SW480 (cell line): ENCODE measurements at places on chromosomes 5 and 9.

DNA sequence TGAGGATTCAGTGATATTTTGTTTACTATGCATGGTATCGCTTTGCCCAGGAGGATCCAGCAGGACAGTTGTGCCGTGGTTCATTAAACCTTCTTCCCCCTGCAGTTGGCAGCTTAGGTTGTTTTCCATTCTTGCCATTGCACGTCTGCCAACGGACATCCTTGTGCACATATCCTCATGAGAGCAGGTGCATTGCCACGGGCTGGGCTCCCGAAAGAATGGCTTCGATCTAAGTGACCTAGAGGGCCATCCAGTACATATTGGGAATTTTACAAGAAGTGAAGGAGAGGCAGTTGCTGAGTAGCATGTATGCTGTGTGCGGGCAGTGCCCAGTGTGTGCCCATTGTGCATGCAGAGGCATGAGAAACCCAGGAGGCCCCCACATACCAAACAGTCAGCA is 22.1 kb downstream of the HRH2 start:
- DNase-seq: no peak

GRCh38 chr5:148729182-148729581 is 74.9 kb upstream of the HTR4 start:
- peak; percentile 8 for DNase-seq

DNA sequence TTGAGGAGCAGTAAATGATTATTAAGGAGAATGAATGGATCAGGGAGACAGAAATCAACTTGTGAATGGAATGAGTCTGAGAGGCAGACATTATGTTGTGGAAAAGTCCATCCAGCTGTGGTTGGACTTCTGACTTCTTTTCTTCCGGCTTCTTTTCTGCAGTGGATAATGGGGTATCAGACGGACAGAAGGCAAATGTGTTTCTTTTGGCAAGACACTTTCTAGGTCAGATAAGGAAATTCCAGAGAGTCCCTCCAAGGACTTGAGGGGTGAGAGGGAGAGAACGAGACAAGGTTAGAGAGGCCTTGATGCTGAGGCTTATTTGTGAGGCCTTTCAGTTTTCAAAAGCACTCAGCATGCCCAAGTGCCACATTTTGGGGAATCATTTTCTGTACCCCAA is 17.1 kb upstream of the GRHPR start:
- DNase-seq: no peak

- DNase-seq: no peak
These were observed 10.2 kb downstream of the STX17 start for GRCh38 chr9:99916650-99917049.

DNA sequence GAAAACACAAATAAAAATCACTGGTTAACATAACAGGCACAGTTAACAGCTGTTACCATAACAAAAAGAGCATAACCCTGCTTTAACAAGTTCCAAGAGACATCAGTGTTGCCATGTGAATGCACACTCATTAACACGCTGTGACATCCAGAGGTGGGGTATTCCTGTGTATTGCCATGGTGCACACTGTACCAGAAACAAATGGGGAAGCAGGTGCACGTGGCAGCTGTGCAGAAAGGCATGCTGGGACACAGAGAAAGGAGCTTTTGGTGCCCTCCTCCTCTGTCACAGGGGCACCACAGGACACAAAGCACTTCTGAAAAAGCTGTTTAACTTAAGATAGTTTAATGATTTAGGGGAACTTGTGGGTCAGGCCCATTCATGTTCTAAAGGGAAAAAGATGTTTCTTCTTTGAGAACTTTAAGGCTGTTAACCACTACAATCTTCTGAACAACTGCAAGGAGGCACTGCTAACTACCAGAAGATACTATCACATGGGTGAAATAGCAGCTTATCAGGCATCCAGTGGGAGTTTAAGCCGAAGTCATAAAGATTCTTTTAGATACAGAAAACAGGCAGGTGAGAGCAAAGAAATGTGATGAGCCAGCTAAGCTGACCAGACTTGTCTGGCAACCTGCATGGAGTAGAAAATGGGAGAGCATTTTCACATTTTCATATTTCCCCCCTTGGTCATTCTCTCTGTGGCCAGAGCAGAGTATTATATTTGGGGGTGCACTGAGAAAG is 56.4 kb upstream of the GOLPH3 start:
- DNase-seq: no peak

DNA sequence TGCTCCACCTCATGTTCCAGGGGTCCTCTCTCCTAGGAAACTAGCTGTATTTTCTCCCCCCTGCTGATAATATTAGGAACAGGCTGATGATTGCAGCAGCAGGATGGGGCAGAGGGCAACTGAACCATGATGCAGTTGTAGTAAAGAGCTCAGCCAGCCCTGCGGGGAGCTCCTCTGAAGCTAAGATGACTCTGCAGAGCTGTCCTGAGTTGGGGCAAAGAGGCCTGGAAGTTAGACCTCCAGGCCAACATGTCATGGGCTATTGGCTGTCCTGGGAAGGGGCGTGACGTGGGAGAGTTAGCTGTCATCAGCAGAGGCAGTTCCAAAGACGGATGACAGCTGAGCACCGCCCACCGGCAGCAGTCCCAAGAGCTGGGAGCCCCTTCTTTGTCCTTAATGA is 6.6 kb upstream of the FBP1 start:
- DNase-seq: no peak

GRCh38 chr5:178439493-178440180 is 150.6 kb downstream of the COL23A1 start:
- DNase-seq: no peak

- no peak for DNase-seq
These were observed 998.1 kb downstream of the TLE1 start for GRCh38 chr9:80691229-80691628.

DNA sequence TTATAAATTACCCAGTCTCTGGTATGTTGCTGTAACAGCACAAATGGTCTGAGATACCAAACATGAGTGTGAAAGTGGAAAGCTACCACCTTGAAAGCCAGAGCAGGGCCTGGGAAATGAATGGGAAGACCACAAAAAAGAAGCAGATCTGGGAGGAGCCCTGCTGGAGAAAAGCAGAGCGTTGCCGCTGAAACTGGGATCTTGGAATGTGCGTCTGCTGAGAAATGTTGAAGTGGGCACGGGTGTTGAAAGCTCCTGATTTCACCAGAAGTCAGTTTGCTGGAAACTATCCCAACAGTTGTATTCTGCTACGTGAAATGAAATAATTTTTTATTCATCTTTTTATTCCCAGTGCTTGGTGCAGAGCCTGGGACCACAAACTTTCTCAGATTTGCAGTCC is 40.0 kb downstream of the NUDT12 start:
- no peak for DNase-seq

DNA sequence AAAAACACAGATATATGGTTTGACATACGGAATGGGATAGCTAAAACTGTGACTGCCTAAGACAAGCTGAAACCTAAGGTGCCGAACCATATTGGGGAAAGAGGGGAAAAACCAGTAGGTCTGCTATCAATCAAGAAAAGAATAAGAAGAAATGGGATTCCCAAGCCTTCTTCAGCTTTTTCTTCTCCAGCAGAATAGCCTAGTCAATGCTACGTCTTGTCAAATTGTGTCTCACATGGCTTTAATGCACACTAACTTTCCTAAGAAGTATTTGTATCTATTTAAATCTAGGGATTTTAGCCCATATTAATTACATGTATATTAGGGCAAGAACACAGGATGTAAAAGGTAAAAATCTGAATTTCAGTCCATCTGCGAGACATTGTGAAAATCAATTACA is 797 bp upstream of the FBXO38 start:
- DNase-seq: no peak

DNA sequence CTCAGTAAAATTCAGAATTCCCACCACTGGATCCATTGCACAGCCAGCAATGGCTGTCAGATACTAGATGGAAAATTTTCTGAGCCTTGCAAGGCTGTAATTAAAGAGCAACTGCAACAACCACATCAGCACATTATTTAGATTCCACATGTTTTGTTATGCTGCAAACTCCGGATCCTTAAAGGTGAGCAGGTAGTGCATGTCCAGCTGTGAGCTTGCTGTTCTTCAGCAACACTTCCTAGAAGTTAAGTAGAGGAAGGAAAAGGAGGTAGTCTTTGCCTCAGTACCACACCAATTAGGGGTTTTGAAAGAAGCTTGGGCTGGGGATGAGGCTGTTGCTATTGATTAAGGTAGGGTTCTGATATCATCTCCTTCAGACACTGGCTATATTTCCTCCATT is 144.3 kb downstream of the AUH start:
- no peak for DNase-seq

DNA sequence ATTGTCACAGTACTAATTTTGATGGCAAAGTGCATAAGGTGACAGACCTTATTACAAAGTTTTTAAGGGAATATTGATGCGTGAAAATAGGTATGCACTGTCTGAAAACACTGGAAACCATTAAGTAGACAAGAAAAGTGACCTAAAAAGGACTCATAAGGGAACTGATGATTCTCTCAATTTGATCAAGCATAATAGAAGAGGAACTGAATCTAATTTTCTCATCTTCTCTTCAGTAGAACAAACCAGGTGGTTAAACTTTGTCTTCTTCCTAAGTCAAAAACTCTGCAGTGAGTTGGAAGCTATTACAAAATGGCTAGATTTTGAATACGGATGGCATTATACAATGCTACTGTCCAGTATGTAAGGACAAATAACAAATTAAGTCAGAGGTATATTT is 53.4 kb downstream of the RNF145 start:
- DNase-seq: no peak

DNA sequence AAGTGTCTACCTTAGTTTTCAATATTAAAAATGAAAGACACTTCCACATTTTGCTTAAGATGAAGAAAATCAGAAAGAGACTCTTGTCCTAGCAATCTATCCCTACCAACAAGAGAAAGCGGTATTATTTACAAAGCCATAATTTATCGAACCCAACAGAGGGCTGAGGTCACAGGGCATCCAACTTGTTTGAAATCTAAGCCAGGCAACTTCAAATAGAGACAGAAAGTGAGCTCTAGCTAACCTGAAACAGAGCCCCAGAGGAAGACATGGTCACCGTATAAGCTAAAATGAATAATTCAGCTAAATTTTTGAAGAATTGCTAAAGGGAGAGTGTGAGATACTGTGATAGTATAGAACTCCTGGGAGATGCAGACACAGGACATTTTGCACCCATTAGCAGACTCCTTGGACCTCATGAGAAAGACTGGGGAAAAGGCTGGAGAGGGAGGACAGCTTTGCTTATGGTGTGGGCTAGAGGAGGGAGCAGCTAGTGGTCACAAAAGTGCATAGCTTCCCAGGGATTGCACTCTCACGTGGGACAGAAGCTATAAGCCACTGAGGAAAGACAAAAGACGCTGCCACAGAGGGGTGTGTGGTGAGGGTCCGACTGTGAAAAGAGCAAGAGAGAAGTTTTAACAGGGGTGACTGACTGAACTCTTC is 624.2 kb upstream of the GRIN3A start:
- DNase-seq: no peak

DNA sequence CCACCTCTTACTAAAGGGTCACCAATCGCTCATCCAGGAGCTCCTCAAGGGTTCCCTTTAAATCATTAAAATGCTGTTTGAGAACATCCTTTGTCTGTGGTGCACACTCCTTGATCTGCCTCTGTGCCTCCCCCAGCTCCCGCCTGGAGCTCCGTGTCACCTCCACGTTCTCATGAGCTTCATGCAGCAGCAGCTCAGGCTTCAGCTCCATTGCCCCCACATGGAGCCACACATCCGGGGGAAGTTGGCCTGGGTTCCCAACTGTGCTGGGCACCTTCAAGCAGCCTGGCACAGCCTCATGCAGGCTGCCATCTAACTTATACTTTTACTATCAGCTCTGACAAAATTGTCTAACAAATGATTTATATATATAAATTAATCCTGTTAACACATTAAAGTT is 585.8 kb upstream of the FAM174A start:
- no peak for DNase-seq

- no peak for DNase-seq
These were observed 61.7 kb downstream of the OTULIN start for GRCh38 chr5:14726066-14726838.

GRCh38 chr9:3043369-3043768 is 199.5 kb upstream of the PUM3 start:
- DNase-seq: no peak

DNA sequence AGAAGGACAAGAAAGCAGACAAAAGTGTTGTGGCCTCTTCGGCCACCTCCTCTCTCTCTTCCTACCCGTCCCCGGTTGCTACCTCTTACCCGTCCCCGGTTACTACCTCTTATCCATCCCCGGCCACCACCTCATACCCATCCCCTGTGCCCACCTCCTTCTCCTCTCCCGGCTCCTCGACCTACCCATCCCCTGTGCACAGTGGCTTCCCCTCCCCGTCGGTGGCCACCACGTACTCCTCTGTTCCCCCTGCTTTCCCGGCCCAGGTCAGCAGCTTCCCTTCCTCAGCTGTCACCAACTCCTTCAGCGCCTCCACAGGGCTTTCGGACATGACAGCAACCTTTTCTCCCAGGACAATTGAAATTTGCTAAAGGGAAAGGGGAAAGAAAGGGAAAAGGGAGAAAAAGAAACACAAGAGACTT is 2.4 kb downstream of the EGR1 start:
- DNase-seq: no peak

GRCh38 chr5:172692981-172693380 is 51.9 kb downstream of the NEURL1B start:
- no peak for DNase-seq

DNA sequence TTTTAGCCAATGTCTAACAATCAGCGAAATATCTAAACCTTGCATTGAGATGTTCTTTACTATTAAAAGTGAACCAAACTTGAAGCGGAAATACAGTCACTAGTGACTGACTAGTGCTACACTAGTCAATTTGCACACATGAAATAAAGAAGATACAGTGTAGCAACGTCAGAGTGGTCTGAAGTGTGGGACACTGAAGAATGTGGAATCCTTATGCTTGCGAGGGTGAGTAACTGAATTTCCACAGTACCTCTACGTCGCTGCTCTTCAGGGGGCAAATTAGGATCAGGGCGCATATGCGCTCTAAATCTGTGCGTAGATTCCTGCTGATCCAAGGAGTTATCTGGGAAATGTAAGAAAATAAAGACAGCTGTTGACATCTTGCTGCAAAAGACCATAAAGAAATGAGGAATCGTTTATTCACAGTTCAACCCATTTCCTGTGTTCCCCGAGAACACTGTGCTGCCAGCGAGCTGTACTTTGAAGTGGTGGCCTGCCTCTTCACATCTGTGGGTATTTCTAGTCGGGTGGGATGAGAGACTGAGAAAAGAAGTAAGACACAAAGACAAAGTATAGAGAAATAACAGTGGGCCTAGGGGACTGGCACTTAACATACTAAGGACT is 39.8 kb upstream of the FLT4 start:
- DNase-seq: no peak

GRCh38 chr5:1593903-1594356 is 70.2 kb upstream of the LPCAT1 start:
- no peak for DNase-seq
